Stimulated activated naive B cell treated with anti-CD40 and anti-IgM and Interleukin-4, amounts not matched to agents 10 μg/mL and 1 μg/mL and 100 μg/mL, for 72 hours (primary cell): ENCODE measurements at places on chromosomes 2 and 18.

- DNase-seq: no peak
These were observed 585.0 kb upstream of the VRK2 start for GRCh38 chr2:57461624-57462023.

- DNase-seq: no peak
These were observed 108.3 kb downstream of the HNRNPLL start for GRCh38 chr2:38494394-38494793.

GRCh38 chr18:74241970-74242369 lies 49.8 kb downstream of the CYB5A start:
- no peak for DNase-seq

- no peak for DNase-seq
These were observed 910.4 kb upstream of the GYPC start for GRCh38 chr2:125745514-125745913.

DNA sequence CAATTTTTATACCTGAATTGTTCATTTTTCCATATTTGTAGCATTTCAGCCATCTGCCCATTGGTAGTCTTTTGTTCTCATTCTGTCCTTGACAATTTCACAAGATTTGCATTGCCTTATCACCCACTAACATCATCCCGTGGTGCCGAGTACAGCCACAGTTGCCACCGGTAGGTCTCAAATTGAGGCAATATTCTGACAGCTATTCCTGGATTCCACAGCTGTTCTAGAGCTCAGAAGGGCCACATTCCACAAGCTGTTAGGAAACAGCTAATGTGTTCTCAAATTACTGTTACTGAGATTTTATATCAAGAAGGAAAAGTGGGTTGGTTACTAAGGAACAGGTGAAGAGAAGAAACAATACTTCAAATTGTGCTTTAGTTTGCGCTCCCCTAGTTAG lies 178.8 kb downstream of the RPRM start:
- DNase-seq: no peak

GRCh38 chr2:228675646-228676045 lies 494.2 kb upstream of the SPHKAP start:
- no peak for DNase-seq

GRCh38 chr2:47031909-47032668 lies 116.5 kb upstream of the MCFD2 start:
- no peak for DNase-seq

DNA sequence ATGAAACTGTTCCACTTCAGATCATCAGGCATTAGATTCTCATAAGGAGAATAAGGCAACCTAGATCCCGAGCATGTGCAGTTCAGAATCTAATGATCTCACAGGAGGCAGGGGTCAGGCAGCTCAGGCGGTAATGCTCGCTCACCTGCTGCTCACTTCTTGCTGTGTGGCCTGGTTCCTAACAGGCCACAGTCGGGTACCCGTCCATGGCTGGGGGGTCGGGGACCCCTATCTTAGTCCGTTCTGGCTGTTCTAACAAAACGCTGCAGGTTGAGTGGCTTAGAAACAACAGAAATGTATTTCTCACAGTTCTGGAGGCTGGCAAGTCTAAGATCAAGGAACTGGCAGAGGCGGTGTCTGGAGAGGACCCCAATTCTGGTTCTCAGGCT lies 79.2 kb downstream of the ASB1 start:
- no peak for DNase-seq

GRCh38 chr2:46812361-46813019 lies 103.1 kb downstream of the MCFD2 start:
- no peak for DNase-seq

GRCh38 chr2:97645112-97645694 lies 659 bp upstream of the COX5B start:
- DNase-seq: no peak

- no peak for DNase-seq
These were observed 34.3 kb upstream of the LGALSL start for GRCh38 chr2:64419596-64420165.

DNA sequence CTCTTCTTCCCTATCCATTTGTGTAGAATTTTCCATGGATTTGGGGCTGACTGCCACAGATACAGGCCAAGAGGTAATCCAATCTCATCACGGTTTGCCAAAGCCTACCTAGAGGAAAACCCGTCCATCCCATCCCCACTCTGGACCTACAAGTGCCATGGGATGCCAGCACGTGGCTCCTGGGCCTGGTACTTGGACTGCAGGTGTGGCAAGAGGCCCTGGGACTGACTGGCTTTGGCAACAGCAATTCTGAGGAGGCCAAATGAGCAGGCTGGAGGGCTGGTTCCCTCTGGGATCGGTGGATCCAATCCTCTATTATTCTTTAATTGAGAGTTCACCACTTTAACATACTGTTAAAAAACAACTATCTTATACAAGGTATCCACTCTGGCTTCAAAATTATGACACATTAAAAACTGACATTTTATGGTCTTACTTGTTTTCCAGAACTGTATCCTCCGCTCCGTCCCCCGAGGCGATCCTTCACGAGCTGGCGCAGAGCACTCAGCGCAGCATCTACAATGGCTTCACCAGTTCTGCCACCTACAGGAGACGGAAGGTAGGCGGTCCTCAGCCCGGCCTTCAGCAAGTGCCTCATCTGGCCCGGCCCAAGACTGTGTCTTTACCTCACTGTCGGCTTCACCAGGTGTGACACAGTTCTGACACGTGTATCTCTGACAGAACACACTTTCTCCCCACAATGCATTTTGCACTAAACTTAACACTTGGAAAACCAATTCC lies 19.8 kb downstream of the PDIA6 start:
- DNase-seq: no peak

DNA sequence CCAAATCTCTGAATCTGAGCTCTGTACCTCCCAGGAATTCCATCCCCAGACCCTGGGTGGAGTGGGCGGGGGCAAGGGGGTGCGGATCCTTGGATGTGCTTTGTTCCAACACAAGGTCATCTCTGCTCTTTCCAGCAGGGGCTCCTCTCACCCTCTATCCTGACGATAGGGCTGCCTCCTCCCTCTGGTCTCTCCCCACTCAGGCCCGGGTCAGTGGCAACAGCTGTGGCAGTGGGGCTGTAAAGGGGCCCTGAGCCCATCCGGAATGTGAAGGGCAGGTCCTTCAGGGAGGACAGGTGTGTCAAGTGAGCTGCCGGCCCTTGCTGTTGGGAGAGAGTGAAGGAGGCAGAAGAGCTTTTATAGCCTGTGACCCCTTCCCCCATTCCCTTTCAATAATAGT lies 167.8 kb downstream of the CELF4 start:
- DNase-seq: no peak

GRCh38 chr2:160228141-160228917 lies 28.3 kb upstream of the ITGB6 start:
- no peak for DNase-seq

DNA sequence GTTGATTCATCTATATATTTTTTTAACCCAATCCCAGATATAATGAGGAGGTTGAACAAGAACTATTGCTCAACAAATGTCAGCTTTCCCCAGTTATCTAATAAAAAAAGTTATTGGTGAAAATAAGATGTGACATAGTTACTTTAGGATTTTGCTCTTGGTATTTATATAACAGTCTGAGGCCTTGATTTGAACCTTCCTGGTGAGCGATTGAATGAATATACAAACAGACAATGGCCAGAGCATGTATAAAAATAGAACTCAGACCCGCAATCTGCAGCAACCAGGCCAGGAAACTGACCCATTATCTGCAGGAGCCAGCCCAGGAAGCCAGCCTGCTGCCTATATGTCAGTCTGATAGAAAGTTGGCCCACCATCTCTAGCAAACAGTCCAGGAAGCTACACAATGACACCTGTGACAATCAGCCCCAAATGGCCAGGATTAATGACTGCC lies 81.6 kb downstream of the HS6ST1 start:
- DNase-seq: no peak

- DNase-seq: no peak
These were observed 4.0 kb downstream of the RALB start for GRCh38 chr2:120256651-120257000.

DNA sequence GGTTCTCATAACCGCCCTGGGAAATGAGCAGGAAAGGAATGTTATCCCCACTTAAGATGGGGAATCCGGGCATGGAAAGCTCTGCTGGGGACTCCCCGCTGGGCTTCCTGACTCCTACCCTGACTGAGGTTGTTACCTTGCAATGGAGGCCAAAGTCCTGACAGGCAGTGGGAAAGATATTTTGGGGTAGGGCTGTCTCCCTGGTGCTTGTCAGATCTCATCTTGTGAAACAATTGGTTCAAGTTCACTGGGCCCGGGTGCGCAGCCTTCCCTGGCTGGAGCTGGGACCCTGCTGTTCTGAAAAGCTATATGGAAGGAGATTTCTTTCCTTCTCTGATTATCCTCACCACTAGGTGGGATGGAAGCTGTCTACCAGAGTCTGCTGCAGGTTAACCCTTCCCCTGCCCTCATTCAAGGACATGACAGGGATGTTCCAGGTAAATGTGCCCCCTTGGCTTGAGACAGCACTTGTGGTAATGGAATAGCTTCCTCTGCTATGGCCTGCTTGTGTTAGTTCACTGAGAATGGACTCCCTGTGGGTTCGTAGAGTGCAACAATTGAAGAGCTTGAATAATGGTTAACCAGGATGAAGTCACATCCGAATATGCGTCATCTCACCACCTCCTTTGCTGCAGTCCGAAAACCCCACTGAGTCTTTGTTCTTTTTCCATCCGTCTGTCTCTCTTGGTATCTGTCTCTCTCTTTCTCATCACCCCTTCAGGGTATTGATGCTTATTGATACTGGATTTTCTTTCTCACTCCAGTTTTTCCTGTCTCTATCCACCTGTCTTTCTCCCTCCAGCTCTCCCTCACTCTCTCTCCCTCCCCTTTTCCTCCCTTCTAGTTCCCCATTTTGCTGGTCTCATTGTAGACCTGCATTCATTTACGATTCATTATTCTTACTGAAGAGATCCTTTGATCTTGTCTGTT lies 67.8 kb upstream of the EPAS1 start:
- no peak for DNase-seq

DNA sequence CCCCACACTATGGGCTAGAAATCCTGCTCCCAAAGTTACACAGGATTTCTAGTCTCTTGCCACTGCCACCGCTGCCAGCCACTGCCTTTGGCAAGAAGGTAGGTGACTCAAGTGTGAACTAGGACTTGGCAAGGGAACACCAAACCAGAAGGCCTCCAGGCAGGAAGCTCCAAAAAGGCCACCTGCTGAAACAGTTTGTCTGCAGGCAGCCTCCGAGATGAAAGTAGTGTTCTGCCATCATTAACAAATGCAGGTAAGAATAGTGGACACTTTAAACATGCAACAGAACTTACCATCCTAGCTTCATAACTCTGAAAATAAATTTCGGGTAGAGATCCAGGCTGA lies 3.9 kb downstream of the ANKRD44 start:
- DNase-seq: no peak

- no peak for DNase-seq
These were observed 152.9 kb downstream of the LPIN1 start for GRCh38 chr2:11899264-11899818.

DNA sequence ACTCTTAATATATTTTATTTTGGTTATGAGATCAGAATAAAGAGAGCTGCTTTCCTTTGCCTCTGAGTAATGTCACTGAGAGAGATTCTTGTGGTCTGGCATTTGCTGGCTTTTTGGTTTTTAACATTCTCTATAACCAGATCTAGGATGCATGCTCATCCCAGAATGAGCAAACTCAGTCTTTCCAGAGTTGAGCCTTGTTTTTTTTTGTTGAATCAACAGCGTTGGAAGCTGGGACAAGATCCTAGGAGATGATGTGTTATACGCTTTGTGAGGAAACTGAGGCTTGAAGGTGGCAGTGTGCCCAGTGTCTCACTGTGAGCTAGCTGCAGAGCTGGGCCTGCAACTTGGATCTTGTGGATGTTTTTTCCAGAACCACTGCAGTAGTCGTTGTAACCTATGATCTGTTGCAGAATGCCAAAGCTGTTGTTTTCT lies 19.5 kb downstream of the MYO1B start:
- DNase-seq: no peak

GRCh38 chr18:72114801-72115594 lies 429.1 kb downstream of the CBLN2 start:
- no peak for DNase-seq

- DNase-seq: no peak
These were observed 6.7 kb upstream of the B3GNT7 start for GRCh38 chr2:231388725-231389346.

- DNase-seq: no peak
These were observed 291.5 kb downstream of the TDRD15 start for GRCh38 chr2:21415234-21415633.

DNA sequence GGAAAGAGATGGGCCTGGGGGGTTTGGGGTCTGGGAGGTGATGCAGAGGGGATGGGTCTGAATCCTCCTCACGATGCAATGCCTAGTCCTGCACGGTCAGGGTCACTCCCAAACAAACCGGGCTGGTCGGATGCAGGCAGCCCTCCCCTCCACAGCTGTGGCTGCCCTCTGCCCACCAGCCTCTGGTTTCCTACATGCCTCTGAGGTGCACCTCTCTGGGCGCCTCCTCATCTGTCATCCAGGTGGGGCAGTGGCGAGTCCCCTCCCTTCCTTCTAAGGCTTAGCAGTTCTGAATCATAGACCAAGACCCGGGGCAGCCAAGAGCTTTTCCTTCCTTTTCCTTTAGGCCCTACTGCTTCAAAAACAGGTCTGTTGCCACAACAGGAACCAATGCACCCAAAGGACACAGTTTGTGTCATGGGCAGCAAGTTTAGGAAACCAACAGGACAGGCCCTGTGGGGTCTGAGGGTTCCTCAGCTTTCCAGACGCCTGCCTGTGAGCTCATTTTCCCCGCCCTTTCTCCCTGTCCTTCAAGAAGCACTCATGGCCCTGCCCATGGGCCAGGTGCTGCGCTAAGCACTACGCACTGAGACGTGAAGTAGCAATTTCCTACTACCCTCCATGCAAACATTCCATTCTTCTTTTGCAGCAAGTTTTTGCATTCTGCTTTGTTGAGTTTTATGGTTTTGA lies 6.5 kb upstream of the MAL start:
- DNase-seq: no peak
